ENCODE measurements at places on chromosomes 7 and 10.

GRCh38 chr10:51960494-51960895 lies 261.1 kb upstream of the CSTF2T start:
- no peak for DNase-seq

- no peak for DNase-seq
These were observed 763.6 kb downstream of the PHTF2 start for GRCh38 chr7:78562191-78562590.

GRCh38 chr10:61941202-61941681 lies 39.7 kb downstream of the ARID5B start:
- DNase-seq: no peak

DNA sequence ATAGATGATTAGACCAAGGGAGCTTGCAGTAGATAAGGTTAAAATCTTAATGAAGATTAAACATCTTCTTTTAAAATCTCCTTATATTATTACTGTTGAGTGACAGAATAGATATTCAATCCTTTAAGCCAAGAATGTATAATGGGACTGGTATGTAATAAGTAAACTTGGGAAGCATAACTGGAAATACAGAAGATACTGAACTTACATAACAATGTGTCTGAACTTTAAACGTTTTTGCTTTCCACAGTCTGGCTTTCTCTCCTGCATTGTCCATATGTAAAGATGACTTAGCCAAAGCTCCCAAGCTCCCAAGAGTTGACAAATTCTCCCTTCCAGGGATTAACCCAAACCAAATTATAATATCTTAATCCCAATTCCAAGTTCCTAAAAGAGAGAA lies 129.8 kb downstream of the KCND2 start:
- DNase-seq: no peak

- no peak for DNase-seq
These were observed 392.5 kb downstream of the NRG3 start for GRCh38 chr10:82267465-82267864.

DNA sequence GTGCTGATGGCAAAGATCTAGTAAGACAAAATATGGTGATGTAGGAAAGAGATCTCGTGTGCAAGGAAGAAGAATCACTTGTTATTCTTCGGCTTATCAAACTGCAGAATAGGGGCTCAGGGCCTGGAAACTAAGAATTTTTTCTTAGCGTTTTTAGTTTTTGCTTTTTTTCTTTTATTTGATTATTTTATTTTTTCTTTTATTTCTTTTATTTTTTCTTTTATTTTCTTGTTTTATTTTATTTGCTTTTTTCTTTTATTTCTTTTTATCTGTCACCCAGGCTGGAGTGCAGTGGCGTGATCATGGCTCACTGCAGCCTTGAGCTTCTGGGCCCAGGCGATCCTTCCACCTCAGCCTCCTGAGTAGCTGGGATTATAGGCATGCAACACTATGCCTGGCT lies 70.0 kb downstream of the ATRNL1 start:
- DNase-seq: no peak

- no peak for DNase-seq
These were observed 46.1 kb upstream of the EN2 start for GRCh38 chr7:155411718-155412415.

DNA sequence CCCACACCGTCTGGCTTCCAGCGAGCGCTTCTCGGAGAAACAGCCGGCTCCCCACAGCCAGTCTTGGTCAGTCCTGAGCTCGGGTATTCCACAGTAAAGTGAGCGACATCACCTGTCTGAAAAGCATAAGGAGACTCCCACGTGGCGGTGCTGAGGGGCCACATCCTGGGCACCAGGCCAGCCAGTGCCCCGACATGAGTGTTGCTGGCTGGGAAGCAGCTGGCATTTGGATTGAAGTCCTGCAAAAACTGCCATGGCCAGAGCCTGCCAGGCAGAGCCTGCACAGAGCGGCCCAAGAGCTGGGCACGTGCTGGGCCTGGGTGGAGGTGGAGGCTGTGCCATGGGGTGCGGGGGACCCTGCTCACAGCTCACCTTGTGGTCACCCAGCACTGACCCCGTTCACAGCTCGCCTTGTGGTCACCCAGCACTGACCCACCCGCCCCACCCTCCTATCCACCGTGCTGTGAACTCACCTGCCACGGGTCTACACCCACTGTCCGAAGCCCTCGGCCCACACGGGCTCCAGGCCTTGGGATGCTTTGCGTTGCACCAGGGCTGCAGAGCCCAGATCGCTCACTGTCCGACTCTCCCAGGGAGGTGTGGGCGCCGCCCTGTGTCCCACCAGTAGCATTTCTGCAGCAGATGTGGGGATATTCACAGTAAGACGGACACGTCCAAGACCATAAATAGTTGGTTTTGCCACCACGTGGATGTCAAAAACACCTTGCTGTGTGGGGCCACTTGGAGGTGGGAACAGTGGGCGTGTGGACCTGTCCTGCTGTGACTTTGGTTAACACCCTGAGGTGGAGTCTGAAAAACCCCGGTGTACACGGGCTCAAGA lies 48.8 kb downstream of the PITRM1 start:
- no peak for DNase-seq

DNA sequence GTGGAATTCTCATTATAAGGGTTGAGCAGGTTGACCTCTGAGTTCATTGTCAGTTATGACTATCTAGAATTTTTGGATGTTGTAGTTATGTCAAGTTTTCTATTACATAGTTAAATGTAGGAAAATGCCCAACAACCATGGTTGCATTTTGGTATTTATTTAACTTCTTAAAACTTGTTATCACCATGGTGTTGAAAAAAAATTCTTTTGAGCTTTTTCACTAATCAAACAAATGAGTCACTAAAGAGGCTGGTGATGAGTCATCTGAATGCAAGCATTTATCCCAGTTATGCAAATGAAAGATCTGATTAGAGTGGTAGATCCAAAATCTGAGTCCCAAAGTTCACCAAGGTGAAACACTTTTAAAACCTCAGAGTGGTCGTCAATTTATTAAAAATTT lies 624.7 kb upstream of the IGFBP3 start:
- DNase-seq: no peak

GRCh38 chr10:30683496-30683895 lies 53.9 kb upstream of the LYZL2 start:
- DNase-seq: no peak

DNA sequence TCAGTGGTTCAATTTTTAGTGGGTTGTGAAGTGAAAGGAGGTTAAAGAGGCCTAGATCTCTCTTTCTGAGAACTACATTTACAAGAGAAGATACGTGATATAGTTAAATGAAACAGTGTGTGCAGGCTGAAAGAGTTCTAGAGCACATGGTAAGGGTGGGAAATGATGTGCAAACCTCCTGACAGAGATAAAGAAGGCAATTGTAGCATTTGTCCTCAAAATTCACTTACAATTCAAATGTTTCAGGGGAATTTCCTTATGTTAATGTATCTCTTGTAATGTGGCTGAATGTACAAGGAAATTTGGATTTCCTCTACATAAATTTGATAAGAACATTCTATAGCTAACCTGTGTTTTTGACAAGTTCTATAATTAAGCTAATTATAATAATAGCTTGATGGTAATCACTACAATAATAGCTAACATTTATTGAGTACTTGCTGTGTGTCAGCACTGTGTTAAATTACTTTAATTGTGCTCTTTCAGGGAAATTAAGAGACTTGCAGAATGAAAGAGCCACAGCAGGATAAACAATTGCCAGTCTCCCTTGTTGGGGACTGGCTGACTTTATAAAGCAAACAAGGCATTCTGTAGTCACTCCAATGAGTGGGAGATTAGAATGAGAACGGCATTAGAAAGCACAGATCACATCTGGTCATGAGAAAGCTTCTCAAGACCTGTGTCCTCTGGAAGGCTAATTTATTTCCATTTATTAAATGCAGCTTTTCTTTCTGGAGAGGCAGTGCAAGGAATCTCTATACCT lies 139.7 kb upstream of the TMEM72 start:
- no peak for DNase-seq
